ENCODE measurements at places on chromosomes 4 and X. TPM values are rescaled to one million over a fixed set of nuclear protein-coding genes. Genes with fewer than 3 reads are reported as not detected.

DNA sequence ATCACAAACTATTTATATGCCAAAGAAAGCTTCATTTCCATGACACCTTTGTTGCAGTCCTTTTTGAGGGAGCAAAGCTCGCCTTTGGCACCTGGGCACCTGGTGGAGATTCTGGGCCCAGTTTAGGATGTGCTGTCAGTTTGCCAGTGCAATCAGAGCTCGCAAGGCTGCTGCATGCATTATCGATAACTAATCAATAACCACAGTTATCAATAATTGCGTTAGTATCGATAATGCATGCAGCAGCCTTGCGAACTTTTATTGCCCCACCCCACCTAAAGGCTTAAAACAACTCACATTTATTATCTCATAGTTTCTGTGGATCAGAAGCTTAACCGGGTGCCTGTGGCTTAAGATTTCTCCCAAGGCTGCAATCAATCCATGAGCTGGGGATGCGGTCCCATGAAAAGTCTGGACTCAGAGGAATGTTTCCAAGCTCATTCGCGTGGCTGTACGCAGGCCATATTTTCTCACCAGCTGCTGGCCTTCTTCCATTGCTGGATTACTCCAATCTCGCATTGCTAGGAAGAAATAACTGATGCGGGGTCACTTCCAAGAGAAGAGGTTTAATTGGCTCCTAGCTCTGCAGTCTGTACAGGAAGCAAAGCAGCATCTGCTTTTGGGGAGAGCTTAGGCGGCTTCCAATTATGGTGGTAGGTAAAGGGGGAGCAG lies 6.2 kb upstream of the AFAP1 start:
- H3K4me3 ChIP-seq, result no peak overlapping the region
- peaks cover 5% of the 10 kb centered on the region for H3K27me3 ChIP-seq
- DNase-seq, result no peak
- H3K36me3 ChIP-seq, result no peaks in the 10 kb centered on the region
- H3K4me1 ChIP-seq, result peaks cover 10% of the 10 kb centered on the region

- no peak for DNase-seq
- H3K4me1 ChIP-seq, result no peaks in the 10 kb centered on the region
- H3K27me3 ChIP-seq, result no peaks in the 10 kb centered on the region
- no peak overlapping the region for H3K4me3 ChIP-seq
- H3K36me3 ChIP-seq, result no peaks in the 10 kb centered on the region
Observed at GRCh38 chrX:48591255-48591791, 6.0 kb upstream of the WDR13 start.

GRCh38 chr4:118814058-118814457 lies 21.9 kb downstream of the SEC24D start:
- no peak for DNase-seq
- H3K4me3 ChIP-seq, result no peak overlapping the region
- peaks cover 53% of the 10 kb centered on the region for H3K36me3 ChIP-seq
- no peak overlapping the region for H3K27ac ChIP-seq
- H3K27me3 ChIP-seq, result no peaks in the 10 kb centered on the region

DNA sequence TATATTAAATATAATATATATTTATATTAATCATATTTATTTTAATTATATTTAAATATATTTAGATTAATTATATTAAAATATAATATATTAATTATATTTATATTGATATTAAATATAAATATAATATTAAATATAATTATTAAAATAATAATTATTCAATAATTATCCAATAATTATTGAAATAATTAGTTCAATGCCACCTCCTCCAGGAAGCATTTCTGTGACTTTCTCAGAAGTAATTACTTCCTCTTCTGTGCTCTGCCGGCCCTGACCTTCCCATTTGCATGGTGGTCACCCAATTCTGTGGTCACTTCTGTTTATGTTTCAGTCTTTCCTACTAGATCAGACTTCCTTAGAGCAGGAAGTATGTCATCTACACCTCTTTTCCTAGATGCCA lies 45.8 kb downstream of the EVC2 start:
- H3K4me3 ChIP-seq, result no peak overlapping the region
- H3K27me3 ChIP-seq, result peaks cover 5% of the 10 kb centered on the region
- DNase-seq, result no peak
- no peaks in the 10 kb centered on the region for H3K4me1 ChIP-seq
- H3K36me3 ChIP-seq, result peaks cover 4% of the 10 kb centered on the region
- no peak overlapping the region for H3K27ac ChIP-seq

DNA sequence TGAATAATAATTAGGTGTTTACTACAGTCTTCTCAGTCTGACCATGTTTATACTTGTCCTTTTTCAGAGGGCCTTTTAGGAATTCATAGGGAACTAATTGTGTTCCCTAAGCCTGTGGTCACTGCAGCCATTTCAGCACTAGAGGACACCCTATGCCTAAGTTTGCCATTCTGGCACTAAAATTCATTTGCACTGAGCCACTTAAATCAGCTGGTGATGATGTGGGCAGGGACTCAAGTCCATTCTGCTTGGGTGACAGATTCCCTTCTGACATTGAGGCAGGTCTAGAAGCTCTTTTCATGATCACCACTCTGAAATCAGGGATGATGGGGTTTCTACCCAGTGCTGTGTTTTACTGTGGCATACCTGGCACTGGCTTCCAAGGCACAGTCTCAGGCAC lies 1178.9 kb upstream of the DIAPH2 start:
- no peak overlapping the region for H3K4me3 ChIP-seq
- H3K4me1 ChIP-seq, result no peaks in the 10 kb centered on the region
- H3K27me3 ChIP-seq, result no peaks in the 10 kb centered on the region

- DNase-seq, result peak; percentile 4
- H3K27me3 ChIP-seq, result no peaks in the 10 kb centered on the region
- no peaks in the 10 kb centered on the region for H3K36me3 ChIP-seq
- no peak overlapping the region for H3K27ac ChIP-seq
Observed at GRCh38 chrX:28659269-28659668, 72.0 kb downstream of the IL1RAPL1 start.

DNA sequence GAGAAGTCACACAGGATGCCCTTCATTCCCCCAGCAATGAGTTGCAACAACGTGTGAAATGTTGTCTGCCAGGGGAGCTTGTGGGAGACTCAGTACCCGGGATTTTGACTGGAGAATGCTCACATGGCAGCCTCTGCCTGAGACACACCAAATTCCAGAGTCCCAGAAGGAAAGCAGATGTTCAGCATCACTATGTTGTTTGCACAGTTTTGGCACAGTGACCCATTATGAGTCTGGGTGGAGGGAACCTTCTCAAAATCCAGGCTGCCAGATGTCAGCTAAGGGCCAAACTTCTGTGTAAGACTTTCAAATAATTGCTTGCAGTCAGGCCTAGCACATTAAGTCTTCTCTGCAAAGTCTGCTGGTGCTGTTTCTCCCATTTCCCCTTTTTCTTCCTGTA lies 1029.7 kb upstream of the TENM3 start:
- H3K4me3 ChIP-seq, result no peak overlapping the region
- no peak for DNase-seq
- H3K27ac ChIP-seq, result no peak overlapping the region

DNA sequence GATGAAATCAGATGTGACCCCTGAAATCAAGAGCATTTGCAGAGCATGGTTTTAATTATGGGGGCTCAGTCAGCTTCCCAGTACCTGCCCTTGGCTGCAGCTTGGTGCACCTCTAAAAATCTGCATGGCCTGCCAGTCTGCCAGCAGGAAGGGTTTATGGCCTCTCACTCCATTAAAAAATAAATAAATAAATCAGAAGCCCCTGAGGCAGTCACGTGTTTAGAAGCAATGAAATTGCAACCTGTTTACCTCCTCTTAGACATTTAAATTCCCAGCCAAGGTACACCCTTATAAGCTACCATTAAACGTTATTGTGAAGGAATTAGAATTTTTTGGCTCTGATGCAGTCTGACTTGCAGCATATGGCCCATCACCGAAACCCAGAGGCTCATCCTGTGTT lies 114.0 kb upstream of the LDB2 start:
- H3K4me3 ChIP-seq, result no peak overlapping the region
- no peaks in the 10 kb centered on the region for H3K27me3 ChIP-seq
- no peaks in the 10 kb centered on the region for H3K36me3 ChIP-seq

DNA sequence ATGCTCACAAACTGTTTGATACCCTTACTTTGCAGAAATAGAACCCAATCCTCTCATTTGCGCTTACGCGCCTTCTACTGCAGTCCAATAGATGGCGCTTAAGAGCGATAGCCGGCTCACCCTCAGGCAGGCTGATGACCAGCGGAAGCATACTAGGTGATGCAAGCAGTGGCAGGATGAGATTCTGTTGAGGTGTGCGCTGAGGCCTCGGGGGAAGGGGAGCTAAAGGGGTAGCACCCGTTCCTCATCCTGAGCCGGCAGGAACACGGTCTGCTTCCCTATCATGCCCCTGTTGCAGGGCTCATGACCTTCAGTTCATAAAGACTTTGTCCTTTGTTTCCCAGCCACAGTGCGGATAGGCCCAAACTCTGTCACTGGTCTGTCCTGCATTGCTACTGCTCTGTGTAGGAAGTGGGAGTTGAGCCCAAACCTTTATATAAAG lies 628.9 kb downstream of the TLL1 start:
- no peak overlapping the region for H3K4me3 ChIP-seq
- H3K27ac ChIP-seq, result no peak overlapping the region
- H3K27me3 ChIP-seq, result no peaks in the 10 kb centered on the region
- no peaks in the 10 kb centered on the region for H3K36me3 ChIP-seq
- H3K4me1 ChIP-seq, result no peaks in the 10 kb centered on the region

- H3K36me3 ChIP-seq, result peaks cover 21% of the 10 kb centered on the region
- no peak overlapping the region for H3K4me3 ChIP-seq
- H3K27me3 ChIP-seq, result peaks cover 7% of the 10 kb centered on the region
- H3K4me1 ChIP-seq, result peaks cover 11% of the 10 kb centered on the region
- DNase-seq, result no peak
- no peak overlapping the region for H3K27ac ChIP-seq
Observed at GRCh38 chr4:77040270-77040669, 35.5 kb downstream of the CCNI start.

GRCh38 chr4:78131403-78131802 lies 74.3 kb downstream of the FRAS1 start:
- no peaks in the 10 kb centered on the region for H3K36me3 ChIP-seq
- peaks cover 17% of the 10 kb centered on the region for H3K27me3 ChIP-seq
- no peak for DNase-seq

DNA sequence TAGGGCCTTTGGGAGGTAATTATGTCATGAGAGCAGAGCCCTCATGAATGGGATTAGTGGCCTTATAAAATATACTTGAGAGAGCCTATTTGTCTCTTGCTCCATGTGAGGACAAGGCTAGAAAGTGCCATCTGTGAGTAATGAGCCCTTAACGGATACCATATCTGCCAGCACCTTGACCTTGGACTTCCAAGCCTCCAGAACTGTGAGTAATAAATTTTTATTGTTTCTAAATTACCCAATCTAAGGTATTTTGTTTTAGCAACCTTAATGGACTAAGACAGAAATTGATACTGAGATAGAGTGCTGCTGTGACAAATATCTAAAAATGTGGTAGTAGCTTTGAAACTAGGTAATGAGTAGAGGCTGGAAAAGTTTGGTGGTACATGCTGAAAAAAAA lies 285.0 kb upstream of the DIPK2B start:
- no peak overlapping the region for H3K27ac ChIP-seq
- no peak overlapping the region for H3K4me3 ChIP-seq
- H3K4me1 ChIP-seq, result peaks cover 10% of the 10 kb centered on the region
- no peaks in the 10 kb centered on the region for H3K36me3 ChIP-seq
- no peaks in the 10 kb centered on the region for H3K27me3 ChIP-seq
- no peak for DNase-seq

- no peaks in the 10 kb centered on the region for H3K36me3 ChIP-seq
- H3K4me3 ChIP-seq, result no peak overlapping the region
- DNase-seq, result no peak
- no peak overlapping the region for H3K27ac ChIP-seq
- no peaks in the 10 kb centered on the region for H3K27me3 ChIP-seq
- H3K4me1 ChIP-seq, result no peaks in the 10 kb centered on the region
Observed at GRCh38 chr4:179372746-179373145, 1930.5 kb upstream of the AGA start.

GRCh38 chr4:181968371-181968770 lies 274.8 kb upstream of the TENM3 start:
- no peaks in the 10 kb centered on the region for H3K4me1 ChIP-seq
- H3K36me3 ChIP-seq, result no peaks in the 10 kb centered on the region
- H3K4me3 ChIP-seq, result no peak overlapping the region

GRCh38 chr4:42965326-42965725 lies 72.8 kb downstream of the GRXCR1 start:
- no peak overlapping the region for H3K27ac ChIP-seq
- H3K4me1 ChIP-seq, result no peaks in the 10 kb centered on the region
- no peak overlapping the region for H3K4me3 ChIP-seq

DNA sequence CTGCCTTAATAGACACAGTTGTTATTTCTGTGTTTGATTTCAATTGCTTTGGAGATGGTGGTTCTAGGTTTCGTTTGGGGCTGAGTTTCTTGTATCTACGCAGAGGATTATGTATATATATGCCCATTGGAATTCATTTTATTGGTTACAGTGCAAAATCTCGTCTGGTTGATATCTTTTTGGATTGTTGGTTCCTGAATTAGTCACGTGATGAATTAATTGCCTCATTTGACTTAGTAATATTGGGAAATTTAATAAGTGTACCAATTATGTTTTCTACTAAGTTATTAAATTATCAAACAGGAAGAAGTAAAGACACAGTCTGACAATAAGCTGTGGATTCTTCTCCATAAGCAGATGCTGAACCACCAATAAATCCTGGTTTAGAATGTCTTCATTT lies 467.9 kb upstream of the TENM3 start:
- no peaks in the 10 kb centered on the region for H3K27me3 ChIP-seq
- H3K4me3 ChIP-seq, result no peak overlapping the region
- H3K27ac ChIP-seq, result no peak overlapping the region
- no peak for DNase-seq
- H3K36me3 ChIP-seq, result no peaks in the 10 kb centered on the region

DNA sequence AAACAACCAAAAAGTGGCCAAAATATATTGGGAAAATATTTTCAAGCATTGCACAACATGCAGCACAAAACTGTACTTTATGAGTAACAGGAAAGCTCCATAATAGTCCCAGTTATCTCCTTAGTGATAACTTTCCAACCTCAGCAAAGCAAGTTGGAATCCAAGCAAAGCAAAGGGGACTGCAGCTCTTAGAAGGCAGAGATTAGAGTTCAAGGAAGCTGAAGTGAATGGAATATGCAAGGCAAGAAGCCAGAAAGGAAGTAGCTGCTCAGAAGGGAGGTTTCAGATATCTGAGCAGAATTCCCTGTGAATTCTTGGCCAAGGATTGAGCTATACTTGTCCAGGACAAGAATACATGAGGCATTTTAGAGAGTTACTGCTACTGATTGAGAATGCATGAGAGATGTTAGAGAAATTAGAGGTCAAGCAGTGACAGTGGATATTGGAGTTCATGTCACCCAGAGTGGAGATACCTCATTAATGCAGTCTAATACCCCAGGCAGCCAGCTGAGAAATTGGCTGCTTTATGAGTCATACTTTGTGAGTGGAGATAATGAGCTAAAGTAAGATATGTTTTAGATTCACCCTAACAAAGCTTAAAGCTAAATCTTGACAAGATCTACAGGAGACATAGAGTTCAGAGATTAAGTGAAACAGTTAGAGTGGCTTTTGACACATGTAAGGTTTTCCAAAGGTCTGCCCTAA lies 102.8 kb downstream of the INPP4B start:
- no peaks in the 10 kb centered on the region for H3K27me3 ChIP-seq
- no peak overlapping the region for H3K27ac ChIP-seq
- DNase-seq, result no peak
- H3K4me3 ChIP-seq, result no peak overlapping the region

KLKB1 gene
- total RNA-seq, result not detected

CT45A3 gene
- total RNA-seq, result not detected

C4orf36 gene
- not detected for total RNA-seq

GYPA gene
- total RNA-seq, result not detected

TMEM35A gene
- total RNA-seq, result not detected
